ENCODE measurements at places on chromosomes 12 and 14. TPM values are rescaled to one million over a fixed set of nuclear protein-coding genes. Genes with fewer than 3 reads are reported as not detected.

DNA sequence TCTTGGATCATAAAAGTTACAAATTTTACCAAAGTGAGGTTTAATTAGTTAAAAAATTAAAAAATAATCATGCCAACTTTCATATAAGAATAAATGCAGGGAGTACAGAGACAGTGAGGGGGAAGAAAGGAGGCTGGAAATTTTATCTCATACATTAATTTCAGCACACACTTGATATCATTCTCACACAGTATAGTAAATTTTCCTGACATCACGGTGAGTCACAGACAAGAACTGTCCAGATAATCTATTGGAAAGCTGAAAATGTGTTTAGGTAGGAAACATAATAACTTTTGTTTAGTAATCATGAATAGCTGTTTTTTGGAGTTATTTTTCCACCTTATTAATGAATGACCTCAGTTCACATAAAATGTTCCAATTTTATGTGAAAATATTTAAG lies 1204.8 kb downstream of the GALC start:
- DNase-seq = no peak

PNP gene
- polyA plus RNA-seq = 8.6 TPM

- DNase-seq = no peak
These were observed 121.0 kb downstream of the FBXL14 start for GRCh38 chr12:1473418-1473817.

GRCh38 chr12:95237315-95237714 lies 19.7 kb downstream of the VEZT start:
- DNase-seq = no peak

- DNase-seq = no peak
These were observed 121.4 kb downstream of the SMOC1 start for GRCh38 chr14:70000601-70001000.

DNA sequence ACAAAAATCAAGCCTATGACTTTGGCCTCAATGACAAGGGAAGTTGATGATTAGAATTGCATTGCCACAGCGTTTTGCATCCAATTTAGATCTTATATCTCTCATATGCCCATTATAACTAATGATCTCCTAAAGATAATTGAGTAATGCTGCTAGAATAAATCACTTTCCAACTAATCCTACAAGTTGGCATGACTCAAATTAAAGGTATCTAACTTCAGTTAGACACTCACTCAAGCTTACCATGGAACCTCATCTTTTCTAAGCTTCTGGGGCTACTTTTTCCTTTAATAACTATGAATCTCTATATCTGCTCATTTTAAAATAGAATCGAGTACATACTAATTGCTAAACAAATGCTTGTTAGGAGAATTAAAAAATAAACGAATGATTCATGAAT lies 427.8 kb downstream of the BTG1 start:
- DNase-seq = no peak

GRCh38 chr12:10365696-10366405 lies 24.0 kb downstream of the KLRK1 start:
- no peak for DNase-seq

APOLD1 gene
- 19.8 TPM for polyA plus RNA-seq

DNA sequence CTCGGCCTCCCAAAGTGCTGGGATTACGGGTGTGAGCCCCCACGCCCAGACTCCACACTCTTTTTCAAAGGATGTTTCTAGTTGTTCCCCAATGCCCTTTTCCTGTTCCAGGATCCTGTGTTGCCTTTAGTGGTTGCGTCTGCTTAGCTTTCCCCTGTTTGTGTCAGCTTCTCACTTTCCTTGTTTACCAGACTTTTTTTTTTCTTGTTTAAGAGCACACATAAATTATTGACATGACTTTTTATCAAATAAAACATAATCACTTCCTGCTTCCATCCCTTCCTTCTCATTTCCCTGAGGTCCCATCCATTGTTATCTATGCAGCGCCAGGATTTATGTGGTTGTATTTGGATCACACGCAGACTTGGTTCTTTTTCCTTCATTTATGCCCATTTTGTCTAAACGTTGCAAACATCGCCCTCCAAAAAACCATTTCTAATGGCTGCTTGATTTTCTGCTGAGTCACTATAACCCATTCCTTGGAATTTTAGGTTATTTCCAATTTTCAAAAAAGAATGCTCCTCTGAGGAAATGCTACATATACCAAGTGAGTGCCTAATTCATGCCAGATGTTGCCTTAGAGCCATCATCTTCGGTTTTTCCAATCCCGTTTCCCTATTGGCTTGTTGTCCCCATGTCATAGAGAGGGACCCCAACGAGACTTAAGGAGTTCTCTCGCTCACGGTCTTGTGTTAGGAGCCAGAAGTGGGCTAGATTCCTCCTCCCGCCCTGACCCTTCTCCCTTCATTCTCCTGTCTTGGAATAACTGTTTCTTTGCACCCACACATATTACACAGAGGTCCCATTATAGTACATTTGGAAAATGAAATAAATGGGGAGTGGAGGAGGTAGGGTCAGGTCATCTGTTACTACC lies 13.5 kb upstream of the CYP46A1 start:
- DNase-seq = no peak

TSPAN8 gene
- polyA plus RNA-seq = 0.66 TPM

ZCRB1 gene
- 79.2 TPM for polyA plus RNA-seq

- DNase-seq = no peak
These were observed 202.0 kb upstream of the LHX5 start for GRCh38 chr12:113673458-113674238.

DNA sequence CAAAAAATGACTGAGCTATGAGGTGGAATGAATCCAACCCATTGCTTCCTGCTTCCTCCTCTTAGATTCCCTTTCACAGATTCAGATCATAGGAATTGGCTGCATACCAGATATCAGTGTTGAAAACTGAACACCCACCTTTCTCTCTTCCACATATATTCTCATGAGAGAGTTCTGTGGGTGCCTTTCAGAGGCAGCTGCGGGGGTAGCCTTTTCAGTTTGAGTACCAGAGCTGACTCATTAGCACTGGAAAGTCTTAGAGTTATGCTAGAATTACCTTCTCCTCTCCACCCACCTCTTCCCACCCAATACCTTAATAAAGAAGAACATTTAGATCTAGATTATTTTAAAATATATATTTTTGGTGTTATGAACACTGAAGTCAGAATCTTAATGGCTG lies 495.4 kb upstream of the SEL1L start:
- DNase-seq = no peak

GRCh38 chr14:63474111-63474510 lies 69.1 kb downstream of the PPP2R5E start:
- no peak for DNase-seq

SPRING1 gene
- polyA plus RNA-seq = 13.1 TPM

NELL2 gene
- polyA plus RNA-seq = not detected

A2M gene
- polyA plus RNA-seq = 244 TPM
